ENCODE measurements at places on chromosomes 7 and 10.

DNA sequence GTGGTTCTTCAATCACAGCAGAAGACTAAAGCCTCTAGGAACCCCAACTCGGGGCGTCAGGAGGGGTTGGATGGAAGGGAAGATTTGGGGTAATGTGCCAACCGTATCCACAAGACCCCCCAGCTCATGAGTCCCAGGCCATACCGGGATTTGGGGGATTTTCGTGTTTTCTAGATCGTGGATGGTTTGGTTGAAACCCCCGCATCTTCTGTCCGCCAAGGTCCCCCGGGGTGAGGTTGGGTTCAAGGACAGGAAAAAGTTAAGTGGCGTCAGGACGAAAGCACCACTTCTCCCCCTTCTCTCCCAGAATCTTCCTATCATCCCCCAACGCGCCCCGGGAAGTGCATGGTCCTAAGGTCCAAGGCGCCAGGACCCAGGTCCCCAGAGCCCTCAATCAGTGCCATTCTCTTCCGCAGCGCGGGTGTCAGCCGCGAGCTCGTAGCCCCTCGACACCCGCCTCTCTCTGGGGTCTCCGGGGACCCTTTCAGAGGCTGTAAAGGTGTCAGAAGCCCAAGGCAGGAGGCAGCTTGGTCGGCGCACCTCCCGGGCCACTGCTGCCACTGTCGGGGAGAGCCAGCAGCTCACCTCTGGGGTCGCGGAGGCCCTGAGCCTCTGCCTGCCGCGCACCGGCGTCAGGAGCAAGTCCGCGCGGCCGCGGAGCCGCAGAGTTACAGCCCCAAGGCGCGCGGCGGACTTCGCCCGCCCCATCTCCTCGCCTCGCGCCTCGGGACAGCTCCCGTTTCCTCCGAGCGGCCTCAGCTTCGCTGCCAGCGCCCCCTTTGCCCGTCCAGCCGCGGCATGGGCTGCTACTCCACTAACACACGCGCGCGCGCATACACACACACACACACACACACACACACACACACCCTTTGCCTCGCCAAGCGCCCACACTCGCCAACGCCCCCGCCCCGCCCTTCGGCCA lies 1.5 kb downstream of the MKX start:
- DNase-seq = no peak

DNA sequence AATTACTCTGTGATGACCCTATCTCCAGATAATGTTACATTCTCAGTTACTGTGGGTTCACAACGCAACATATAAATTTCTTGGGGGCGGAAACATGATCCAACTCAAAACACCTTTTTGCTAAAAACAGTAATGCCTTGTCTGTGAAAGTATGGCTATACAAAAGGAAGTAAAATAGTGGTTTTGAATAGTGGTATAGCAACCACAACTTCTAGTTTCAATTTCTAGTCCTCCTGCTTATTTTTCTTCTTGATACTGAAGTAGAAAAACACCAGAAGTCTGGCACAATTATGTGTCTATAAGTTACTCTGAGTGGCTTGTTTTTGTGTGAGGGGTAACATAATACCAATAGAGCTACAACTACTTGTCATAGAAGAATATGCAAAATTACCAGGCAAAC lies 21.5 kb upstream of the ZNF800 start:
- no peak for DNase-seq

DNA sequence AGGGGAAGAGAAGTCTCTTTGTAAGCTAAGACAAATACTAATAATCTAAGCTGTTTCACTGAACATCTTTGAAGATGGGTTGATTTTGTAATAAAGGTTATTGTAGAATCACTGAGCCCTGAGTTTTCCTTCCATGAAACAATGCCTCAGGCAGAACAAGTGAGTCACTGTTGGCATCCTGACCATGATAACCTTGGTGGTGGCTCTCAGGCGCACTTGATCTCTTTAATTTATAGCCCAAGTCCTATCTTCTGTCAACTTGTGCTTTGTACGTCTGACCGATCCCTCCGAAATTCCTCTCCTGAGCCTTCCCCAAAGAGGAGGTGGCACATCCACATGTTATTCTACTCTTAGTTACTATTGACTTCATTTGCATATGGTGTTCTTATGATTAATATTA lies 812.9 kb downstream of the REEP3 start:
- DNase-seq = no peak

DNA sequence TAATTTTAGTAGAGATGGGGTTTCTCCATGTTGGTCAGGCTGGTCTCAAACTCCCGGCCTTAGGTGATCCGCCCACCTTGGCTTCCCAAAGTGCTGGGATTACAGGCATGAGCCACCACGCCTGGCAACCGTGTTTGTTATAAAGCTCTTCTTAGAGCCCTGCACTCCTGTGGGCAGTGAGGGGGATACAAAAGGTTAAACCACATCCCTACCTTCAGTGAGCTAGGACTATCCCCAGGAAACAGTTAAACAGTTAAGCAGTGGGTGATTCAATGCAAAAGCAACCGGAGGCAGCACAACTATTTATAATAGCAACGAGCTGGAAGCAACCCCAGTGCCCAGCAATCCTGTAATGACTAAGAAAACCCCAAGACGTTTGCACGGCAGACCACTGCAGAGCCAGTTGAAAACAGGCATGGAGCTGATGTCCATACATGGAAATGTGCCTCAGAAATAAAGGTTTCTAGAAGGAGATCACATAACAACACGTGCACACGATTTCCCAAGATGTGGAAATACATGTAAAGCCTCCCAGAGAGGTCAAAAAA lies 107.2 kb upstream of the LYZL2 start:
- DNase-seq = no peak

GRCh38 chr7:25860275-25861163 lies 291.5 kb upstream of the NFE2L3 start:
- no peak for DNase-seq

GRCh38 chr10:103413564-103413963 lies 17.1 kb downstream of the PDCD11 start:
- DNase-seq = no peak
